NT2/D1 (cell line): ENCODE measurements at places on chromosomes 11 and 22.

DNA sequence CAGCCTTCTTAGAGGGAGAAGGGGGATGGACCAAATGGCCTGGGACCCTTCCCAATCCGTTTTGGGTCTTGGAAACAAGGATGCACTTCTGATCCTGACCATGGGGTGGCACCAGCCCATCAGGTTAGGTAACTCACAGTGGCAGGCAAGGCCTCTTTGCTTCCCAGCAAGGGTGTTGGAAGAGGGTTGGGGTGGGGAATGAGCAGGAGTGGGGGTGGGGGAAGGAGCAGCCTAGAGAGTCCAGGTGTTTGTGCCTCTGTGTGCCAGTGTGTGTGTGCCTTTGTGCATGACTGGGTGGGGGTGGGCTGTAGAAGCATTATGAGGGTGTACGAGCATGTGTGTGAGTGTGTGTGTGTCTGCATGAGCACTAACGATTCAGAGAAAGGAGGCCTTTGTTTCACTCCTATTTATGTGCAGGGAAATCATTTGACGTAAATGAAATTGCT is 213.1 kb downstream of the INSC start:
- peak; percentile 70 for DNase-seq

GRCh38 chr11:130157101-130157500 is 2.5 kb upstream of the ST14 start:
- DNase-seq: no peak

GRCh38 chr11:119118946-119119345 is 2.4 kb upstream of the HINFP start:
- no peak for DNase-seq

DNA sequence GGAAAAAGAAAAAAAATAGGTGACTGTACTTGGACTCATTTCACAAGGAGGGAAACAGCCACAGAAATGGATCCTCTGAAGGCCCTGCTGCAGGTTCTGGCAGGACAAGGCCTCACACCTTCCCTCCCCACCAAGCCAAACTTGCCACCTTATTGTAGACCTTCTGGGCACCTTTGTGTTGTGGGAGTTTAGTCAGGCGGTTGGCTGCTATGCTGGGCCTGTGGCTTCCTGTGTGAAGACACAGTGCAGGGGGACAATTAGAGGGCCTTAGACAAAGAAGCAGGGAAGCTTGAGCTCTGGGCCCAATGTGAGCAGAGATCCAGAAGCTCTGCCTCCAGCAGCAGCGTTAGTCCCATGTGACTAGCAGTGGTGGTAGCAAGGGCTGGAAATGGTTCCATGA is 4.2 kb downstream of the RAB1B start:
- DNase-seq: no peak

DNA sequence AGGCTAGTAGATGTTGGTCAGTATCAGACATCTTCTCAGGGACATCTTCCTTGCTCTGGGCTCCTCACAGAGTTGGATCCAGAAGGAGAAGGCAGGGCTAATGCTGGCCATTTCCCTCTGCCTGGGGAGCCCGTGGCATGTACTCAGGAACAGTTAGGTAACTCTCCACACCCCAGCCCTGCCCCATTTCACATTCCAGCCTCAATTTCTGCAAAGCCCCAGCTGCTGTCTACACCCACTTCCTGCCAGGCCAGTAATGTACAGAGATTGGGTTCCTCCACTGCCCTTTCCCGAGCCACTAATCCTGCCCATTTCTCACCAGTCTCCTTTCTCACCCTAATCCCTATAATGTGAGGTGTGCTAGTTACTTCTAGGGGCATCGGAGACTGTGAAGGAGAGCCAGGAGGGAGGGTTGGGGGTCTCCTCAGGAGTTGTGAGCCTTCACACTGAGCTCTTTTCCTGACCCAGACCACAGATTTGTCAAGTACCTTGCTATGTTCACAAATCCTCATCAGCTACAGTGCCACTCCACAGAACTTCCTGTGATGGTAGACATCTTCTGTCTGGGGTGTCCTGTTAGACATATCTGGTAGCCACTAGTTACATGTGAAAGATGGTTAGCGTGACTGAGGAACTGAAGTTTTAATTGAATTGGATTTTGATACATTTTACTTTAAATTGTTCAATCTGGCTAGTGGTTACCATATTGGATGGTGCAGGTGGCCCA is 1.3 kb upstream of the SEC14L3 start:
- no peak for DNase-seq

GRCh38 chr11:118530180-118530682 is 761 bp upstream of the TMEM25 start:
- DNase-seq: no peak

GRCh38 chr22:48389916-48390315 is 1437.8 kb downstream of the BRD1 start:
- DNase-seq: no peak

GRCh38 chr22:22834204-22834603 is 53.4 kb upstream of the IGLL5 start:
- DNase-seq: no peak

DNA sequence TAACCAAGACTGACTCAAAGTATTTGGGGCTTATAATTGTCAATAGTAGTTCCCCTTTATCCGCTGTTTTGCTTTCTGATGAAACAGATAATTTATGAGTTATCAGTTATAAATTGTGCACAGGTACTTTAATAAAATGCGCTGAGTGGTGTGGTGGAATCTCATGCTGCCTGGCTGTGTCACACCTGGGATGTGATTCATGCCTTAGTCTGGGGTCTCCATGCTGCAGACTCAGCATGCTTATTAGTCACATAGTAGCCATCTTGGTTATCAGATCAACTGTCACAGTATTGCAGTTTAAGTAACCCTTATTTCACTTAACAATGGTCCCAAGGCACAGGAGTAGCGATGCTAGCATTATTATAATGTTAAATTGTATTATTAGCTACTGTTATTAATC is 995.2 kb downstream of the NTM start:
- no peak for DNase-seq

- no peak for DNase-seq
These were observed 181.7 kb downstream of the EFCAB6 start for GRCh38 chr22:43630451-43630850.

- no peak for DNase-seq
These were observed 27.7 kb upstream of the PPP6R3 start for GRCh38 chr11:68432874-68433273.

- DNase-seq: no peak
These were observed 52.2 kb upstream of the HMGXB4 start for GRCh38 chr22:35204807-35205775.

- DNase-seq: no peak
These were observed 1431.7 kb downstream of the LRRC4C start for GRCh38 chr11:40027720-40028119.

GRCh38 chr22:32206774-32207758 is 2.2 kb upstream of the RFPL2 start:
- DNase-seq: no peak

DNA sequence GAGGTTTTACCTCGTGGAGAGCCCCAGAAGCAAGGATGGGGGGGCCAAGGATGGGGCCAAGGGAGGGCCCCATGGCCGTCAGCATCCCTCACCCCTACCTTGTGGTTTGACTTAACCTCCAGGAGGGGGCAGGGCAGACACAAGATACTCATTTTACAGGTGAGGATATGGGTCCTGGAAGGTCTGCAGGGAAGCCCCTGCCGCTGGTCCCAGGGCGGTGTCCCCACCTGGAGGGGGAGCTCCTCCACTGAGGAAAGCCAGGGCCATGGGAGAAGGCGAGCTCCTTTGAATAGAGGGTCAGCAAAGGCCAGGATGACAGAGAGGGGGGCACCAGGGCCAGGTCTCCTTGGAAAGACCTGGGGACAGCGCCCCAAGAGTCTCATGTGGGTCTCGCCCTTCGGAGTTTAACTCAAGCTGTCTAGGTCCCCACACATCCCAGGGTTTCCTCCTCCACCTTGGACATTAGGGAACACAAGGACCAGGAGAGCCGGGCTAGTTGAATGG is 5.9 kb upstream of the ADORA2A start:
- DNase-seq: no peak

- no peak for DNase-seq
These were observed 1.2 kb downstream of the CARNS1 start for GRCh38 chr11:67416416-67417335.

DNA sequence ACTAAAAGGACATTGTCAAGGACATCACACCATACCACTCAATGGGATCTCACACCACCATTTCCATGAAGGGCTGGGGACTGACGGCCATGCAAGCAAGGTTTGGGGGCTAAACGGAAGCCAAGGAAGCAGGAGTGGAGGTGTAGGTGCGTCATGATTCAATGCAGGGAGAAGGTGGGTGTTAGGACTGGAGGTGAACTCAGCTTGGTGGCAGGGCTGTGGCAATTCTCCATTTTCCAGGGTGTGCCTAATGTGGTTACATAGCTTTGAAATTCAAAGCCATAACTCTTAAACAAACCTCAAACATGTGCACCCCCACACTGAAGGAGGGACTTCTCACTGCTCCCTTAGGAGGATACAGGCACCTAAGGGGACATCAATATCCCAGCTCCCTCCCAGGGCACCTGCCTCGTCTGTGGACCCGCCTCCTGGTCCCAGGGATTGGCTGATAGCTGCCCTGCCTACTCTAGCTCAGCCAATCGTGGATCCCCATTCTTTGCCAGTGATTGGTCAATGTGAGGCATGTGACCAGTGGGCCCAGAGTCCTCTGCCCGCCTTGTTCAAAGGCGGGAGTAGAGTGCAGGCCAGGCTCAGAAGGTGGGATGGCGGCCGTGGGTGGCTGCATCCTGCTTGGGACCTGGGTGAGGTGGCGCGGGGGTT is 64.6 kb downstream of the CTTN start:
- DNase-seq: no peak

DNA sequence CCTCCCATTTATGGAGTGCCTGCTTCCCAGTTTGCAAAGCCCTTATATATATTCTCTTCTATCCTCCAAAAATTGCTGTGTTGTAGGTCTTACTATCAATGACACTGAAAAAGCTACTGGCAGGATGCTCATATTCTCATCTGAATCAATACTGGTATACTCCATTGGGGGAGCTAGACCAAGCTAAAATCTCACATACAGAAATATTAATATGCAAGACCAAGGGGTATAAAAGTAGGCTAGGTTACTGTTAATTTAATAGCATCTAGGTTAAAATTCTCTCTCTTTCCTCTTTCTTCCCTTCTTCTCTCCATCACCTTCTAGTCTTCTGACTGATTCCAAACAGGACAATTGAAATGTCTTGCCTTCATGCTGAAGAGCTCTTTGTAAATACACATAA is 17.1 kb upstream of the BDNF start:
- DNase-seq: no peak

- DNase-seq: no peak
These were observed 2.9 kb upstream of the FOSL1 start for GRCh38 chr11:65903068-65903481.

GRCh38 chr11:76086743-76087635 is 119.3 kb downstream of the WNT11 start:
- DNase-seq: no peak

- DNase-seq: no peak
These were observed 138.4 kb upstream of the BDNF start for GRCh38 chr11:27838674-27839073.

- DNase-seq: no peak
These were observed 1.1 kb downstream of the CFL1 start for GRCh38 chr11:65856689-65857499.

DNA sequence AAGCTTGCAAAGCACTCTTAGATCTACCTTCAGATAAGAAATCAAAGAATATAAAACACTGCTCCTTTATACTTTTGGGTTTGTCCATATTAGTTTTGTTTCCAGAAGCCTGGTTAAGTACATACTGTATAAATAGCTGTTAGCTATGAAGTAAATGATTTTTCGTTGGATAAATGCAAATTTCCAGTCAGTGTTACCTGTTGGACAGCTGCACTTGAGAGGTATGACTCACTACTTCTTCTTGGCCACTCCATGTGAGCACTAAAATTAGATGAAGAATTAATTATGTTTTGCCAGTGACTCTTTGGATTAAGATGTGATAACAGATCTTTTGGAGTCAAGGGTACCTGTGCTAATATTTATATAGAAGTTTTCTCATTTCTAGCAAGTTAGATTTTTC is 9.5 kb upstream of the TSG101 start:
- no peak for DNase-seq

DNA sequence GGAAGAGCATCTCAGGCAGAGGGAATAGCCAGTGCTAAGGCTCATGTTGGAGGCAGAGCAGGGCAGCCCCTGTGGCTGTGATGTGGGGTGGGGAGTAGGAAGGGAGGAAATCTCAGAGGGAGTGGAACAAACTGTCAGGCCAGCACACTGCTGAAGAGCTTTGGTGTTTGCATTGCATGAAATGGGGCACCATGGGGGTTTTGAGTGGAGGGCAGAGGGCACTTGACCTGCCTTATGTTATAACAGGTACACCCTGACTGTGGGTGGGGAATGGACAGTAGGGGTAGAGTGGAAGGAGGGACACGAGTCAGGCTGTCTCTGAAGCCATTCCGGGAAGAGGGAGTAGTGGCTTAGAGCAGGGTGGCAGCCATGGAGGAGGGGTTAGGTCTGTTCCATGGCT is 24.0 kb downstream of the PRDM11 start:
- no peak for DNase-seq
